SJCRH30 (cell line): ENCODE measurements at places on chromosomes 1 and 21. TPM values are rescaled to one million over a fixed set of nuclear protein-coding genes. Genes with fewer than 3 reads are reported as not detected.

DNA sequence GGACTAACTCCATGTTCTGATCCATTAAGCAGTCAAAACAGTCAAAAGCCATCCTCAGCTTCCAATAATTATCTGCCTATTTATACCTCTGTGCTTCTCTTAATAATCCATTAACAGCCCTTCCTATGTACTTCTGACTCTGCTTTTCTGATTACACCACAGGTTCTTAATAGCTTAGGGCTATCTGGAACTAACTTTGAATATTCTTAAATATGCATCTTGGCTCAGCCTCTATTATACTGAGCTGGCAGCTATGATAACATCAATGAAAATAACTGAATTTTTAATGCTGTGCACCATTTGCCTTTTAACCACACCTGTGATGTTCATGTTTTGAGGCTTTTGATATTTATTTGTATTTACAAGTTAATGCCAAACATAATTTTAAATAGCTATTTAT is 175.9 kb downstream of the DPYD start:
- no peak for DNase-seq

DNA sequence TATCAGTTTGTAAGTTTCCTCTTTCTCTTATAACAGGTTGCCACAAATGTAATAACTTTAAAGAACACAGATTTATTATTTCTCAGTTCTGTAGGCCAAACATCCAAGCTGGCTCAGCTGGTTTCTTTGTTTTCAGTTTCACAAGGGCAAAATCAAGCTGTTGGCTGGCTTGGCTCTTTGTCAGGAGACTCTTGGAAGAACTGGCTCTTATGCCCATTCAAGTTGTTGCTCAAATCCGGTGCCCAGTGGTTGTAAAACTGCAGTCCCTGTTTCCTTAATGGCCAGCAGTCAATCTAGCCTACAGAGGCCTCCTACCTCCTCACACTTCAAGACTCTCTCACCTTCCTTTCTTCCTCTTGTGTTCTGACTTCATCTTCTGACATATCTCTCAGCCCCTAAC is 1171.0 kb downstream of the MRPL39 start:
- no peak for DNase-seq

DNA sequence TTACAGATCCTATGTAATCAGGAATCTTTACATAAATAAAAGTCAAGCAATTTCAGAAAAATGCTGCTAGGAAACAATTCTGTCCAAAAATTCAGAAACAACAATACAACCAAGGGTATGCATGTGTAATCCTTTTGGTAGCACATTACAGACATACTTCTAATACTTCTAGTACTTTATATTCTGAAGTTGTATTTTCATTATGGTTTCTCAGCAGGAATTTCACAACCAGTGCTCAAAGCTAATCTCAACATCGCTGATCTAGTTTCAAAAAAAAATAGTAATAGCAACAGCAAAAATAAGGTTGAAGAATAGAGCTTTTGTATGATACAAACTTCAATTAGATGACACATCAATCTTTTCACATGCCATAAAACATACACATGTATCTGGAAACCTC is 545.2 kb downstream of the LTN1 start:
- no peak for DNase-seq

DNA sequence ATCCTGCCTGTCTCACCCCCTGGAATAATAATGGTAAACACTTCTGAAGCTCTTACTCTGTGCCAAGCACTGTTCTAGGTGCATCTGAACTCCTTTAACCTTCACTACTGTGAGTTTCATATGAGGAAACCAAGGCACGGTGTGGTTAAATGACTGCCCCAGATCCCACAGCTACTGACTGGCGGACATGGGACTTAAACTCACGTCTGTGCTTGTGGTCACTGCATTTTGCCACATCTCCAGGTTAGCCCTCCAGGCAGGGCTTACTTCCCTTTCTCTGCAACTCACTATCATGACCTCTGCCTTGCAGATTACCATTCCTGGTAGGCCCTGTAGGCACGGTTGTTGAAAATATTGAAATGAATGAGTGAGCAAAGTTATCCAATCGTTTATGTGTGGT is 83.4 kb downstream of the ADSS2 start:
- DNase-seq: no peak

DNA sequence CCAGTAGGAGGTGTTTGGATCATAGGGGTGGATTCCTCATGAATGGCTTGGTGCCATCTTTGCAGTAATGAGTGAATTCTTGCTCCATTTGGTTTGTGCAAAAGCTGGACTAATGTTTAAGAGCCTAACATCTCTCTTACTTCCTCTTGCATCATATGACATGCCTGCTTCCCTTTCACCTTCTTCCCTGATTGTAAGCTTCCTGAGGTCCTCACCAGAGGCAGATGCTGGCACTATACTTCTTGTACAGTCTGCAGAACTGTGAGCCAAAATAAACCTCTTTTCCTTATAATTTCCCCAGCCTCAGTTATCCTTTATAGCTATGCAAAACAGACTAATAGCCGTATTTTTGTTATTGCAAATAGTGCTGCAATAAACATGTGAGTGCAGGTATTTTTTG is 8.1 kb downstream of the PRSS38 start:
- no peak for DNase-seq

Gene OR2AK2
- total RNA-seq: not detected in 2 replicates

Gene CFAP74
- total RNA-seq: not detected in 2 replicates

Gene AMY2B
- 0.26 and 0.43 TPM in 2 replicates for total RNA-seq
